ENCODE measurements at places on chromosomes 5 and 9. TPM values are rescaled to one million over a fixed set of nuclear protein-coding genes. Genes with fewer than 3 reads are reported as not detected.

OR1Q1 gene
- not detected for total RNA-seq

KCNMB1 gene
- total RNA-seq = not detected

F12 gene
- 3.5 TPM for total RNA-seq

PCDHB11 gene
- total RNA-seq = not detected

SPINK13 gene
- total RNA-seq = not detected
